GM12892 (cell line): ENCODE measurements at places on chromosomes 11 and 22.

- no peak for DNase-seq
These were observed 27.7 kb upstream of the SMCO4 start for GRCh38 chr11:93570759-93571413.

DNA sequence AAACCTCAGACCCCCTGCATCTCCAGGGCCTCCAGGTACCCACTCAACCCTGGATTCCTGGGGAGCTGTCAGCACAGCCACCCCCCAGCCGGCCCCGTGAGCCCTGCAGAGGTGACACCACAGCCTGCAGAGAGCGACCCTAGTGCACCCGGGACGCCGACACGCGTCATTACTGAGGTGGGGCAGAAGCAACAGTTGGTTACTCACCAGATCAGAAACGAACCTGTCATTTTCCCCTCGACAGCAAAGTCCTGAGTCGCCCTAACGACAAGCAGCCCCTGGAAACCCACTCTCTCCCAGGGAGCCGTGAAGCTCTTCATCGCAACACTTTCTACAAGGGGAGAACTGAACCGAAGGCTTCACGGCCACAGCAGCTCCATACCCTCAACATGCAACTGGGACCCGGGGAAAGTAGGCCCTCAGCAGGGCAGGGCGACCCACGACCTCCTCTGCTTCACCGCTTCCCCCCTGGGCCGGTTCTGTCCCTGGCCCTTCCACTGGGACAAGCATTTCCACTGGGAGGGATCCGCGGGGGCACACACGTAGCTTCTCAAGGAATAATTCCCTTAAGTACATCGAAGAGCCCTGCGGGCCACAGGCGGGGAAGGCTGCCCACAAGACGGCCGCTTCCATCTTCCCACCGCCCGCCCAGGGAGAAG lies 1.6 kb downstream of the BRD1 start:
- no peak for DNase-seq

DNA sequence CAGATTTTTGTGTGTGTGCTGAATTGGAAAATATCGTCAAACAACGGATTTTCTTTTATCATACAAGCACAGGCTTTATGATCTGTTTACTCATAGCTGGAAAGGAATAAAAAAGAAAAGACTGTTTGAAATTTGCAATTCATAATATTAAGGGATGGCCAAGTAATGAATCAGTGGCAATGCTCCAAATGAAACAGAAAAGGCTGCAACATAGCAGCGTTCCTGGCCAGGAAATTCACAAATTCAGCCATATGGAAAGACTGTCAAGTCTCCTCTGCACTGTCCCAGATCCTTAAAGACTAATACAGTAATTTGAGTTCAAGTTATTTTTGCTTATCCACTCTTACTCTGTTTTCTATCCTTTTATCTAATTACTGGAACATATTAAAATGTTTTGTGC lies 98.2 kb downstream of the MSANTD4 start:
- DNase-seq = no peak

GRCh38 chr11:67023957-67024353 lies 1.0 kb downstream of the SYT12 start:
- DNase-seq = no peak

GRCh38 chr11:8206251-8207079 lies 37.6 kb upstream of the RIC3 start:
- no peak for DNase-seq

DNA sequence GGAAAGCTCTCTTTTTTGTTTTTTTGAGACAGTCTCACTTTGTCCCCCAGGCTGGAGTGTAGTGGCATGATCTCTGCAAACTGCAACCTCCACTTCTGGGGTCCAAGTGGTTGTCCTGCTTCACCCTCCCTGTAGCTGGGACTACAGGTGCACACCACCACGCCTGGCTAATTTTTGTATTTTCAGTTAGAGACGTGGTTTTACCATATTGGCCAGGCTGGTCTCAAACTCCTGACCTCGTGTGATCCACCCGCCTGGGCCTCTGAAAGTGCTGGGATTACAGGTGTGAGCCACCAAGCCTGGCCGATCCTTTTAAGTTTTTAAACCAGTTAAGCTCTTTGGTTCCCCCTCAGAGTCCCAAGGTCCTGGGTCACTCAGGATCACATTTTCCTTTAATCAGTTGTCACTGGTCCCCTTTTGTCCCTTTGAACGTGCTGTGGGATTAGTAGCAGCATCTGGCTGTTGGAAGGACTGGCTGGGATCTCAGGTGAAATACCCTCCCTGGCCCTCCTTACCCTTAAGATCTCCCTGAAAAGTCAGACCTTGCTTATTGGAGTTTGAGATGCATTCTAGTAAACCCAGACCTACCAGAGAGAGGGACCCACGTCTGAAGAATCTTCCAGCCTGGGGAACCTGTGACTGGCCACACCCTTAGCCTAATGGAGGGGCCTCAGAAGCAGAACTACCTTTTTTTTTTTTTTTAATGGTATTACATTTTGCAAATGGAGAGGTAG lies 8.1 kb downstream of the MALAT1 start:
- no peak for DNase-seq

DNA sequence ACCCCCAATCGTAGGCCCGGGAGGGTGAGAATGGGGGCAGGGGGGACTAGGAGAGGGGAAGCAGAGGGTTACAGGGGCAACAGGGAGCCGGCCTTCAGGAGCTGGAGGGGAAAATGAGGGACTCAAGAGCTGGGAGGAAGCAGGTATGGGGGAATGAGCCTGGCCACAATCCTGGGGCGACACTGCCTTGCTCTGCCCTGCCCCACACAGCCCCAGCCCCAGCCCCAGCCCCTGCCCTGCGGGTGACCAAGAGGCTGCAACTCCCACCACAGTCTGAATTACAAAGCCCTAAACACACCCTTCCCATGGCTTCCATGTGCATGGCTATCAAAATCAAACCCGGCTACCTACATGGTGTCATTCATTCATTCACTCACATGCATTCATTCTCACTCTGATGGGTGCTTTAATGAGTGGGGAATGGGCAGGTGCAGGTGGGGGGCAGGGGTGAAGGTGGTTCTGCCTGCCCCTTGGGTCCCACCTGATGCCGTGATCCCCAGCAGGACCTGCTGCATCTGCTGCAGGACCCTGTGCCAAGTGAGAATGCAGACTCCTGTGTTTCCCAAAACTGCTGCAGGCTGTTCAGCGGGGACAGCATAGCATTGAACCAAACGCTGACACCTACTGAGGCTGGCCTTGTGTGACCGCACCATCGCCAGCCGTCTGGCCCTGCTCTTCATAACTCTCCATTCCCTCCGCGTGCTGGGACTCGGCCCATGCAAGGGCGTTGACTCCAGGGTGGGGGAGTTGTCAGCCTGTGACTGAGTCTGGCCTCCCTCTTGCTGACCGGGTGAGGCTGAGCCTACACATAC lies 9.5 kb upstream of the LINC01488 start:
- no peak for DNase-seq

DNA sequence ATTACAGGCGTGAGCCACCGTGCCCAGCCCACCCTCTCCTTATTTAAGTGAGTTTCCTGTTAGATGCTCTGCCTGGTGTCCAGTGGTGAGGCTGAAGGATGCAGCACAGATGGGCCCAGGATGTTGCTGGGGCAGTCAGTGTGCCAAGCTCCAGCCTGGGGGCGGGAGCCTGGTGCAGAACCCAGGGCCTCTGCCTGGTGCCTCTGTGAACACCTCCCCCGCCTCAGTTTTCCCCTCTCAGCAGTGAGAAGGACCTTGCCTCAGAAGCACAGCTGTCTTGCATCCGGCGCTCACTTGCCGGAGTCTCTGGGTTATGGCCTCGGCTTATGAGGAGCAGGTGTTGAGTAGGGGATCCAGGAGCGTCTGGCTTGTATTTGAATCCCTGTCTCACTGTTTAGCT lies 116.2 kb downstream of the KIAA1671 start:
- DNase-seq = no peak

- DNase-seq = no peak
These were observed 139.0 kb upstream of the PITPNB start for GRCh38 chr22:28058036-28058435.

DNA sequence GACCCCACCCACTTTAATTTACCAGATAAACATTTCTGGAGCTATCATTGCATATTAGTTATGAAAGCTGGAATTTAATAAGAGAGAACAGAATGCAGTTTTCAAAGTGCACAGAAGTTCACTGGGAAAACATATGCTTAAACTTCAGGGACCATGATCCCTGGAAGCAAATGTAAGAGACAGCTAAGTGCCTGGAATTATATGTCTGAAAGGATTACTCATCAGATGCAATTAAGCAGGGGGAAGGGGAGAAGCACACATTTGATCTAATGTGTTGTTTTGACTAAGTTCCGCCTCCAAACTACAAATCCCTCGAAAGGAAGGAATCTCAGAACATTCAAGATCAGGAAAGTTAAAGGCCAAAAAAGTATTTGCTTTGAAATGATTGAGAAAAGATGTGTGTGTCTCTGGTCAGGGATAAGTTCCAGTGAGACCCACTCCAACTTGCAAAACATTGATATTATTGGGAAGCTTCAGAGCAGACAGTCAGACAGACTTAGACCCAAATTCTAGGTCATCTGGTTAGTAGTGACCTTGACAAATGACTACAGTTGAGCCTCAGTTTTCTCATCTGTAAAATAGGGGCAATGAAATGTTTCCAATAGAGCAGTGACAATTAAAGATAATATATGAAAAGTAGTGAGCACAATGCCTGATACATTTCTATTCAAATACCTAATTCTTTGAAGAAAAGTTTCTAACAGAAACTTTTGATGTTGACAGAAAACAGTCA lies 147.6 kb downstream of the ME3 start:
- no peak for DNase-seq

DNA sequence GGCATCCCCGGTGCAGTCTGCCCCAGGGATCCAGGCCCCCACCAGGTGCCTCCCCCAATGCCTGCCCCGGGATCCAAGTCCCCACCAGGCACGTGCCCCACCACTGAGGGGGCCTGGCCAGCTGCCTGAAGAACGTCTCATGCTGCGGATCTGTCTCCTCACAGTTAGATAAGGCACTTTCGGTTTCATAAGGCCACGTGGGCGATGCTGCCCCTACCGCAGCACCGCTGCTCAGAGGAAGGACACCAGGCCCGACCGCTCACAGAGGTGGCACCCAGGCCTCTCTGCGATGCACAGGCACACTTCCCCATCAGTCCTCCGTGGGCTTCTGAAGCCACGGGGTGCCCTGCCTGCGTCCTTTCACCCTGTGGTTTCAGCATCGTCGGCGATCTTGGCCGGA lies 68.1 kb upstream of the BID start:
- DNase-seq = no peak

- DNase-seq = no peak
These were observed 330.8 kb upstream of the MTNR1B start for GRCh38 chr11:92638678-92639077.

DNA sequence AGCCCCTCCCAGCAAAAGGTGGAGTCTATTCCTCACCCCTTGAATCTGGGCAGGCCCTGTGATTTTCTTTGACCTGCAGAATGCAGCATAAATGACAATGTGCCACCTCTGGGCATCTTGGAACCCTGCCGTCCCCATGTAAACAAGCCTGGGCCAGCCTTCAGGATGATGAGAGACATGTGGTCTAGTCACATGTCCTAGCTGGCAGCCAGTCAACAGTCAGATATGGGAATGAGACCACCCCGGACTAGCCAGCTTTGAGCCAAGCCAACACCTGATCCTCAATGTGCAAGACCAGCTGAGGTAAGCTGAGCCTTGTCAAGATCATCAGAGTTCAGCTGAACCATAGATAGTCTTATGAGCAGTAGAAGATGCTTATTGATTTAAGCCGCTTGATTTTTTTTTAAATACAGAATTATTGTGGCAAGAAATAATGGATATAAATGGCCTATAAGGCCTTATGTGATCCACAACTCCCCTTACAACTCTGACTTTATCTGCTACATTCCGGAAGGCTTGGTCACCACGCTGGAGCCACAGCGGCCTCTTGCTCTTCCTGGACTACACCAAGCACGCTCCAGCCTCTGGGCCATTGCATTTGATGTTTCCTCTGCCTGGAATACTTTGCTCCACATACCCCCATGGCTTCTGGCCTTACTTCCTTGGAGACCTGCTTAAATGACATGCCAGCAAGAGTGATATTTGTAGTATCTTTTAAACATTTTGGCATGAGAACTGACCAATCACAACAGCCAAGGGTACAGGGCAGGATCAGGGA lies 225.9 kb upstream of the SESN3 start:
- no peak for DNase-seq

DNA sequence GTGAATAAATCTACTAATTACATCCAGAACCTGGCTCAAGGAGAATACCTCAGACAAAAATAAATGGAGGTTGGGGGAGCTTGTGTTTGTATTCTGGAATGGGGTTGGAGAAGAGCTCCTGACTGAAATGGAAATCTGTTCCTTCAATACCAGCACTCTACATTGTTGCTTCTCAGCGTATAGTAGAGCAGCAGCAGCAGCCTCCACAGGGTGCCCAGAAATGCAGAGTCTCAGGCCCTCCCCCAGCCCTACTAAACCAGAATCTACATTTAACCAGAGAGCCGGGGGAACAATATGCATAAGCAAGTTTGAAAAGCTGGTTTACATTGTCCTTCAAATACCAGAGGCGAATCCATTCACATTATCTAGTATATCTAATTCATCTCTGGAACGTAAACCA lies 474.8 kb downstream of the NTM start:
- DNase-seq = no peak

DNA sequence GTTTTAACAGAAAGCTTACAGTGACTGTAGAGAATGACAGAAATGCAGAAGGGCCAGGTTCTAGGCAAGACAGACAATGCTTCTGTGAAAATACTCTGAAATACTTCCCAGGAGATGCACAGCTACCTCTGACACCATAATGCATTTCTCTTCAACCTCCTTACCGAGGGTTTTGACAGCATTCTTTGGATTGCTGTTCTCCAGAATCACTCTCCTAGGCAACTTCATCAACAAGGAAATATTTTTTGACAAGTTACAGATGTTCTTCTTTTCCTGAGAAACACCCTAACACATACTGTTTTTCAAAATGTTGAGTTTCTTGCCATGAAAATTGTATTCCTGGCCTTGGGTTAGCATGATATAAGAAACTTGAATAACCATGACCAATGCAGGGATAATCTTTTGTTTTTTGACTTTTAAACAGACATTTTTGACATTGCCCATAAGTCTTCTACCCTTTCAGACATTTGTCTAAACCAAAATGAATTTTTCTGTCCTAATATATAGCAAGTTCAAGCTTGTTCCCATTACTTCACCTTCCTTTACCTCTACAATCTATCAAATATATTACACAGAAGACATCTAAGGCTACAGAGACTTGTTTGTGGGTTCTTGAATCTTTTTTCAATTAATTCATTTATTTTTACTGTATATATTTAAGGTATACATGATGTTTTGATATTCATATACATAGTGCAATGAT lies 108.1 kb downstream of the CCDC34 start:
- DNase-seq = no peak

GRCh38 chr22:46574993-46575910 lies 37.8 kb upstream of the CELSR1 start:
- no peak for DNase-seq

DNA sequence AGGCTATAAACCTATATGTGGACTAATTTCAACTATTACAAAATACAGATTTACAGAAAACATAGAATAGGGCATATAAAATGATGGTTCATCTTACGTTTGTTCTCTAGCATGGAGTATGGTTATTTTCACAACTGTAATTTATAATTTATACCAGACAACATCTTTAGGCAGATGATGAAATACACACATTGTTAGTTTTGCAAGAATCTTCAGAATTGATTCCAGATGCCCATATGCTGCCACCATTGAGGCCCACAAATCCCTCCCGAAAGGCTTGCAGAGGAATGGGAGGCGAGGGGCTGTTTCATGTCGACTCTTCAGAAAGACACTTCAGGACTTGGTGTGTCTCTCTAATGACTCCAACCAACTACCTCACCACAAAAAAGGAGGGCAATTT lies 6.2 kb downstream of the PTPN5 start:
- no peak for DNase-seq

- no peak for DNase-seq
These were observed 256.0 kb downstream of the ETS1 start for GRCh38 chr11:128331317-128331716.

GRCh38 chr11:33778675-33779074 lies 4.4 kb upstream of the FBXO3 start:
- DNase-seq = no peak
